ENCODE measurements at places on chromosomes 6 and 20.

DNA sequence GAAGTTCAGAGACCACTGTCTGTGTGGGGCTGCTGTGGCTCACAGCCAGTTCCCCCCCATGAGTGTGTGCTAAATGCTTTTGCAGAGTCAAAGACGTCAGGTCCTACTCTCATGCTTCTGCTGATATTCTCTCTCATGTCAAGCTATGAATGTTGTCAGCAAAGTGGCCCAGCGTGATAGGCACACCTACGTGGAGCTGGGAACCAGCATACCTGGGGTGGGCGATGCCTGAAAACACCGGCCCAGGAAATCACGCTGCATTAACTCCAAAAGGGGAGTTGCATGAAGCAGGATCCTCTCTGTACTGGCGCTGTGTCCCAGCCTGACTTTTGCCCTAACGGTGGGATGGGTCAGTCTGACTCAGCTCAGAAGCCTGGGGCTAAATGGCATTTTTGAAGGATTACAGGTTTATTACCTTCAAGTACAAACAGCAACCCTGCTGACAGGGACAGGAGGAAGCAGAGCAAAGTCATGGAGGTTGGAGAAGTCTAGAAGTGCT is 9.0 kb upstream of the MRPS10 start:
- no peak for DNase-seq
- H3K4me3 ChIP-seq = peak overlapping the region; percentile 82
- H3K4me1 ChIP-seq = peaks cover 16% of the 10 kb centered on the region
- peak overlapping the region; percentile 100 for H3K27ac ChIP-seq
- no peaks in the 10 kb centered on the region for H3K27me3 ChIP-seq
- H3K36me3 ChIP-seq = no peaks in the 10 kb centered on the region

GRCh38 chr20:62813588-62813987 is 3.3 kb upstream of the COL9A3 start:
- DNase-seq = no peak
- H3K27me3 ChIP-seq = peaks cover 16% of the 10 kb centered on the region
- no peaks in the 10 kb centered on the region for H3K36me3 ChIP-seq
- H3K4me1 ChIP-seq = peaks cover 8% of the 10 kb centered on the region

DNA sequence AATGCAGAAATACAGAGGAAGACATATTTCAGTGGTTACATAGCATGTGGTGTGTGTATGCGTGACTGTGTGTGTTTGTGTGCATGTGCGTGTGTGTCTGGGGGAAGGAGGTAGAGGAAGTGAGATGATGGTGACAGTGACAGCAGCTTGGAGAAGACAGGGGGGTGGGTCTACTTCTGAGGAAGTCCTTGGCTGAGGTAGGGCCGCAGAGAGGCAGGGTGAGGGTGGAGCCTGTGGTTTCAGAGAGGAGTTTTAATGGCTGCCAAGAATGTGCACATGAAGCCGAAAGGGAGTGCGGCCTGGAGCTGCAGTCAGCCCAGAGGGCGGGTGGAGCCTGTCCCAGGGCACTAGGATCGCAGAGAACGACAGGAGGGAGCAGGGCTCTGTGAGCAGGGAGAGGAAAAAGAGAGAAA is 22.7 kb upstream of the RNF24 start:
- no peaks in the 10 kb centered on the region for H3K36me3 ChIP-seq
- DNase-seq = no peak
- no peak overlapping the region for H3K4me3 ChIP-seq
- H3K27me3 ChIP-seq = peaks cover 11% of the 10 kb centered on the region

GRCh38 chr6:31658158-31658688 is 2.4 kb downstream of the C6orf47 start:
- no peaks in the 10 kb centered on the region for H3K27me3 ChIP-seq
- H3K4me3 ChIP-seq = peak overlapping the region; percentile 93
- peak overlapping the region; percentile 82 for H3K27ac ChIP-seq
- peaks cover 17% of the 10 kb centered on the region for H3K36me3 ChIP-seq
- peaks cover 40% of the 10 kb centered on the region for H3K4me1 ChIP-seq

- H3K4me1 ChIP-seq = no peaks in the 10 kb centered on the region
- no peak for DNase-seq
- no peak overlapping the region for H3K4me3 ChIP-seq
These were observed 706.5 kb upstream of the MAN1A1 start for GRCh38 chr6:120056085-120056484.

- H3K36me3 ChIP-seq = peaks cover 18% of the 10 kb centered on the region
- H3K27me3 ChIP-seq = no peaks in the 10 kb centered on the region
These were observed 4.0 kb upstream of the GNRH2 start for GRCh38 chr20:3039426-3039825.

DNA sequence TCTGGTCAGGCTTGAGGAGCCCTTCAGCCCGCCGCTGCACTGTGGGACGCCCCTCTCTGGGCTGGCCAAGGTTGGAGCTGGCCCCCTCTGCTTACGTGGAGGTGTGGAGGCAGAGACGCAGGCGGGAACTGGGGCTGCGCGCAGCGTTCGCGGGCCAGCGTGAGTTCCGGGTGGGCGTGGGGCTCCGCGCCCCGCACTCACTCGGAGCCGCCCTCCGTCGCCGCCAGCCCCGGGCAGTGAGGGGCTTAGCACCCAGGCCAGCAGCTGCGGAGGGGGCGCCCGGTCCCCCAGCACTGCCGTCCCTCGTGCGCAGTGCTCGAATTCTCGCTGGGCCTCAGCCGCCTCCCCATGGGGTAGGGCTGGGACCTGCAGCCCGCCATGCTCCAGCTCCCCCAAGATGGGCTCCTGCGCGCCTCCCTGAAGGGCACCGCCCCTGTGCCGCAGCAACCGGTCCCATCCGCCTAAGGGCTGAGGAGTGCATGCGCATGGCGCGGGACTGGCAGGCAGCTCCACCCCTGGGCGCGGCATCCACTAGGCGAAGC is 695.9 kb downstream of the EPHA7 start:
- H3K27me3 ChIP-seq = no peaks in the 10 kb centered on the region
- H3K4me3 ChIP-seq = no peak overlapping the region

- no peaks in the 10 kb centered on the region for H3K27me3 ChIP-seq
- H3K4me3 ChIP-seq = no peak overlapping the region
- peak overlapping the region; percentile 35 for H3K27ac ChIP-seq
- no peaks in the 10 kb centered on the region for H3K36me3 ChIP-seq
- DNase-seq = no peak
These were observed 29.4 kb upstream of the CLIC5 start for GRCh38 chr6:46044881-46045617.

DNA sequence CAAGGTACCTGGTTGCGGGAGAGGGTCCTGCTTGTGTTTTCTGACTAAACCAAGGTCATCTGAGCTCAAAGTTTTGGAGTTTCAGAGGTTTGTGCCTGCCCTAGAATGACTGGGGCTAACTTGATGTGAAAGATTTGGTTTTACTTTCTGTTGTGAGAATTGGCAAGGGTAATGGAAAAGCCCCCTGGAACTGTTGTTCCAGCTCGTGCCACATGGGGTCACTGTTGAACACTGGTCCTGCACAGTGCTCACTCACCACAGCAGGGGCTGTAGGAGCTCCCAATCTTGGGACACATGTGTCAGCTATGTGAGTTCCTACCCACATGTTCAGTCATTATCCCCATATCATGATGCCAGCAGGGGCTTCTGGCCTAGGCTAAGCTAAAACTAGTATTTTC is 6.5 kb downstream of the TGM6 start:
- no peak overlapping the region for H3K27ac ChIP-seq
- no peaks in the 10 kb centered on the region for H3K4me1 ChIP-seq
- no peak overlapping the region for H3K4me3 ChIP-seq
- no peaks in the 10 kb centered on the region for H3K36me3 ChIP-seq
- peaks cover 6% of the 10 kb centered on the region for H3K27me3 ChIP-seq

DNA sequence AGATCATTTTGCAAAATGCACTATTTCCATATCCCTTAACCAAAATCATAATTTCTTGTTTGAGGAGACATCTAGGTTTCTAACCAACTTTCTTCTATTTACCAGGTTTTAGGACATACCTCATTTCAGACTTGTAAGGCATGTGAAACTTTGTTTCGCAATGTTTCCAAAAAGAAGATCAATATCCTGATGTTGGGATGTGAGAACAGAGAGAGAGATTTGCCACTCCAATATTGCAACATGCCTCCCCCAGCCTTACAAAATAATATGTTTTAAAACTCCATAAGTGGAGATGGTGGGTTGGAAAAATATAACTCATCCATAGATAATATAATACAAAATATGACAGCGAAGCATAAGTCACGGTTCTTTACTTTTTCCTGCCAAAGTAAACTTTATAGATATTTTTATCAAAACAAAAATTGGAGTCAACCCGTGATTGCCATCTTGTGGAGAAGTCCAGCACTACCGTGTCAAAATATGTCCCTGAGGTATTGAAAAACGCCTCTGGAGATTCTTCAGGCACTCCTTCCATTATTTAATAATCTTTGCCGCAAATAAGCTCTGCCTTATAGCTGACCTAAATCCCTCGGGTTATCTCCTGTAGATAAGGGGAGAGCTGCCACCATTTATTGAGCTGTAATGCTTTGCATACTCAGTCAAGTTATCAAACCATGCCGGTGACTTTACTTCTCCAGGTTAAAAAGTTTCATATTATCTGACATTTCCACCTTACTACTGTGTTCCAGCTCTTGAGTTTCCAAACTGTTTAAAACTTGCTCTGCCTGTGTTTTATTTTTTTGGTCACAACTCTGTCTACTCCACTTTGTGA is 534.2 kb downstream of the HACE1 start:
- H3K27me3 ChIP-seq = peaks cover 13% of the 10 kb centered on the region
- no peak for DNase-seq
- H3K27ac ChIP-seq = no peak overlapping the region
- no peak overlapping the region for H3K4me3 ChIP-seq
- no peaks in the 10 kb centered on the region for H3K36me3 ChIP-seq

- no peak for DNase-seq
- peaks cover 31% of the 10 kb centered on the region for H3K36me3 ChIP-seq
- no peak overlapping the region for H3K27ac ChIP-seq
- H3K4me3 ChIP-seq = no peak overlapping the region
- H3K27me3 ChIP-seq = no peaks in the 10 kb centered on the region
- peaks cover 2% of the 10 kb centered on the region for H3K4me1 ChIP-seq
These were observed 51.7 kb upstream of the HINT3 start for GRCh38 chr6:125904871-125905270.

GRCh38 chr6:33638556-33638955 is 17.4 kb downstream of the ITPR3 start:
- H3K4me3 ChIP-seq = no peak overlapping the region
- no peak overlapping the region for H3K27ac ChIP-seq
- H3K36me3 ChIP-seq = peaks cover 3% of the 10 kb centered on the region
- H3K27me3 ChIP-seq = peaks cover 13% of the 10 kb centered on the region
- DNase-seq = no peak

GRCh38 chr20:36279776-36280175 is 26.4 kb upstream of the DLGAP4 start:
- H3K4me1 ChIP-seq = no peaks in the 10 kb centered on the region
- peaks cover 34% of the 10 kb centered on the region for H3K27me3 ChIP-seq
- H3K27ac ChIP-seq = no peak overlapping the region
- no peak for DNase-seq
- no peak overlapping the region for H3K4me3 ChIP-seq

DNA sequence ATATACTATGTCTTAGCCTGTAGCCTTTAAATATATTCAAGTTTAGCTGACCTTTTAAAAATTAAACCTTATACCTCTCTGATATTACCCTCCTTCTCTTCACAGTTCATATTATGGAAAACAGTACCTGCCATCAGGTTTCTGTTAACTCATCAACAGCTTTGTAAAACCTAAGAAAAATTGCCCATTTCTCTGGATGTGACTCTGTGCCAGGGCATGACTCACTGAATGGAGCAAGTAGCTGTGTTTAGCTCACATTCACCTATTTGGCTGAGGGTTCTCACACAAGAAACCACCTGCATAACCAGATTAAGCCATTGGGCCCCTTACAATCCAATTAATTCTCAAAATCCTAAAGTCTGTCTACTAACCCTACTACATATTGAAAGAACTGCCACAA is 678.8 kb upstream of the MARCKS start:
- no peaks in the 10 kb centered on the region for H3K4me1 ChIP-seq
- H3K27ac ChIP-seq = no peak overlapping the region
- no peak overlapping the region for H3K4me3 ChIP-seq
- no peaks in the 10 kb centered on the region for H3K36me3 ChIP-seq

DNA sequence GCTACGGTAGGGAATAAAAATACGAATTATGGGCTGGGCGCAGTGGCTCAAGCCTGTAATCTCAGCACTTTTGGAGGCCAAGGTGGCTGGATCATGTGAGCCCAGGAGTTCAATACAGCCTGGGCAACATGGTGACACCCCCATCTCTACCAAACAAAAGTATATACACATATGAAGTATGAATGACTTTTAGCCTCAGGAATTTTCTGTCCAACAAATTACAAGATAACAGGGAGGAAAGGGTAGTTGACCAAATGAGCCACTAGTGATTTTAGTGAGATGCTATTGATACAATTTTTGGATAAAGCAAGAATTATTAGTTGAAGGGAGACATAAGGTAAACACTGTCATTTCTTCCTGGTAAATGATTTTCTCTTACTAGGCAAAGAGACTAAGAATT is 328.2 kb downstream of the SYNE1 start:
- no peak overlapping the region for H3K27ac ChIP-seq
- peaks cover 12% of the 10 kb centered on the region for H3K36me3 ChIP-seq
- no peaks in the 10 kb centered on the region for H3K27me3 ChIP-seq
- peaks cover 9% of the 10 kb centered on the region for H3K4me1 ChIP-seq
- no peak for DNase-seq

GRCh38 chr6:73325656-73326055 is 28.4 kb downstream of the DPPA5 start:
- H3K27me3 ChIP-seq = peaks cover 19% of the 10 kb centered on the region
- H3K27ac ChIP-seq = no peak overlapping the region
- H3K4me3 ChIP-seq = no peak overlapping the region
- no peak for DNase-seq

DNA sequence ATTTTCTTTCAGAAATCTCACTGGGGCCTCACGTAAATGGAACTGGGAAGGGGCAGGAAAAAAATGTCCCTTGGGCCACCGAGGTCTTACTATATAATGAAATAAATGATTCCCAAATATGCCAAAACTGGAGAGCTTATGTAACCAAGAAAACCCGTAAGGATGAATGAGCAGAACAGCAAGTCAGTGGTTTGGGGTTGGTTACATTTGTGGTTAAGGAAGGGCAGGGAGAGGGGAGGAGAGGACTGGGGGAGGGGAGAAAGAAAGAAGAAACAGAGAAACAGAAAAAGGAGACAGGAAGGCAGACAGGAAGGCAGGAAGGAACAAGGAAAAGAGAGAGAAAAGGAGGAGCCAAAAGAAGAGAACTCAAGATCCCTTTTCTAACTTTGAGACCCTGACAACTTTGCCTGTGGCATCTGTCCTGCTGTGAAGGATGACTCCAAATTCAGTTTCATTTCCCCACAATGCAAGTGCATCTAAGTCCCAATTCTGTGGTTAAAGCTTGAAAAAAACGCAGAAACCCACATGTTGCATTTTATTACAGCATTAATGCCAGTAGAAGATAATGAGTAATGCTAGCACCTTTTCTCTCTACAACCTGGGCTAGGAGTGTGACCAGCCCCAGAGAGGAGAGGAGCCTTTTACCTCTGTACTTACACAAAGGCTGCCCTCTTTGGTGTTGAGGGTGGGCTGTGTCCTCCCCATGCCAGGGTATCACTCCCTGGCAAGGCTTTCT is 10.8 kb upstream of the ARMC2 start:
- no peaks in the 10 kb centered on the region for H3K36me3 ChIP-seq
- peaks cover 15% of the 10 kb centered on the region for H3K4me1 ChIP-seq
- DNase-seq = no peak
- H3K27me3 ChIP-seq = peaks cover 21% of the 10 kb centered on the region
- no peak overlapping the region for H3K27ac ChIP-seq

All from type B pancreatic cell (in vitro differentiated cells).